ENCODE measurements at places on chromosomes 6 and 20.
A peak's percentile ranks its signal among the peaks of the same experiment; 100 is the strongest.

DNA sequence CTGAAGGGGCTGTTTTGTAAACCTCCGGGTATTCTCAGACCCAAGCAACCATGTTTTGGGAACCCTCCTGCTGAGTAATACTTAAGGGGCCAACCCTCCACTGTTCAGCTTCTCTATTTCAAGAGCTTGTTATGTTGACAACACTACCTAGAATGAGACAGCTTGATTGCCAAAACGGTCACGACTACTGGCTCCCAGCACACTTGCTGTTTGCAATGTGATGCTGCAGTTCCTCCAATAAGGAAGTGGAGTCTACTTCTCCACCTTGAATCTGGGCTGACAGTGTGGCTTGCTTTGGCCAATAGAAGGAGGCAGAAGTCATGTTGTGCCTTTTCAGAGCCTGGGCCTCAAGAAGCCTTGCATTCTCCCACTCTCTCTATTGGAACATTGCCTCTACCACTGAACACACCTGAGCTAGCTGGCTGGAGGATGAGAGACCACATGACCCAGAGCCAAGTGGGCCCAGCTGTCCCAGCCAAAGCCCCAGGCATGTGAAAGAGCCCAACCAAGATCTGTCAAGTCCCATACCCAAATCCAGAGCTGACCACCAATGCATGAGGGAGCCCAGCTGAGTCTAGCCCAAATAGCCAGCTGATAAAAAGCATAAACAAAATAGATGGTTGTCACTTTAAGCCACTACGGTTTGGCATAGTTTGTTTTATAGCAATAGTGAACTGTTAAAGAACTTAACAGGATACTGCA lies 108.0 kb downstream of the PRND start:
- no peak for DNase-seq

GRCh38 chr6:109807881-109808280 lies 116.8 kb downstream of the FIG4 start:
- DNase-seq = no peak

GRCh38 chr6:101231606-101232235 lies 161.8 kb upstream of the GRIK2 start:
- DNase-seq = no peak

DNA sequence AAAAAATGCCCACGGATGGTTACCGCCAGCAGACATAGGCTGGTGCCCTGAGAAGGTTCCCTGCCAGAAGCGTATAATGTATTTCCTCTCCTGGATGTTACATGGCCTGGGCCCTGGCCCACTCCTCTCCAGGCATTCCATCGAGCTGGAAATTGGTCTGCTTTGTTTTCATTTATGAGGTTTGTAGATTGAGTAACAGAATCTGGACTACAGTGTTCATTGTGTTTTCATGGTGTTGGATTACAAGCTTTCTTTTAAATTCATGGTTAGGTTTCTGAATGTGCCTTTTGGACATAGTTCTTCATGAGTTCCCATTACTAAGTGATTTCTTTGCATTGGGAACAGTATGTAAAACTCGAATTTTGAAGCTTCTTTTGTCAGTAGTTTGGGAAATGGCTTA lies 6.4 kb downstream of the TIAM2 start:
- no peak for DNase-seq

DNA sequence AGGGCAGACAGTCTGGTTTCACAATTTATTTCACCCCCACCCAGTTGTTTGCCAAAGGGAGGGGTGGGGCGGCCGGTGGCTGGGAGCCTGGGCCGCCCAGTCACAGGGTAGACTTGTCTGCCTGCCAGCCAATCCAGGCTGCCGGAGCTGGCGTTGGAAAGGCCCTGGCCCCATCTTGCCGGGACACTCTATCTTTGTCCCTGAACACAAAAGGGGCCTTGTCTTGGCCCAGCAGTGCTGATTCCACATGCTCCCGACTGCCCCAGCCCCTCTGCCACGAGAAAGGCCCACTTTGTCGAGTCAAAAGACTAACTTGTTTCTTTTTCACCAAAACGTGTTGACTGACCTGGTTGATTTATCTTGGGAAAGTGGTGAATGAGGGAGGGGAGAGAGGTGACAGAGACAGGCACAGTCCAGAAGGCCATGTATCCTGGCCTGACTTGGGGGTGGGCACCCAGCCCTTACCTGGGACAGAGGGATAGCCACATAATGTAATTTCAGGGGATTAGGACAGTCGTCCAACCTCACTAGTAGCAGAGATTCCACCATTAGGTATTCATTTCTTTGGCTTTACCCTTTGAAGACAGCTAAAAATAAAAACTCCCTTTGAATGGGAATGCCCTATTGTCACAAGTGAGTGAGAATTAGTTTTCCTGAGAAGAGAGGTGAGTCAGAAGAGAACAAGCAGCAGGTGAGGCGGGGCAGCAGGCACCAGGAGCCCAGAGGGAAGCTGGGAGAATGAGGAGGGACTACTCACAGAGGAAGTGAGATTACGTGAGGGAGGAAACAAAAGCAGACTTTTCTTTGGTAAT lies 67.0 kb upstream of the SIRPA start:
- DNase-seq = no peak

DNA sequence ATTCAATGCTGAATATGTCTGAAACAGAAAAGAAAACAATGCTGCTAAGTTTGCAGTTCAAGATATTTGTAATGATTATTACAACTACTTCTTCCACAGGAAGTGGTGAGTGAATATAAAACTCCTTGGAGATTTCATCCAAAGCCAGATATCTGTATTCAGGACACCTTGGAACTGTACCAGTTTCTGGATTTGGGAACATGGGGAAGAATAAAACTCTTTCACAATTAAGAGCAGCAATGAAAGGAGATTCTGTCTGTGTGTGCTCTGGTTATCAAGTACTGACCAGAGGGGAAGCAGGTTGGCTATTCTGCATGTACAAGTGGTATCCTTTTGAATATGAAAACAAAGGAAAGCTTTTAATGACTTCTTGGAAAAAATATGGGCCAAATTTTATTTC lies 21.1 kb downstream of the ELOVL2 start:
- no peak for DNase-seq

DNA sequence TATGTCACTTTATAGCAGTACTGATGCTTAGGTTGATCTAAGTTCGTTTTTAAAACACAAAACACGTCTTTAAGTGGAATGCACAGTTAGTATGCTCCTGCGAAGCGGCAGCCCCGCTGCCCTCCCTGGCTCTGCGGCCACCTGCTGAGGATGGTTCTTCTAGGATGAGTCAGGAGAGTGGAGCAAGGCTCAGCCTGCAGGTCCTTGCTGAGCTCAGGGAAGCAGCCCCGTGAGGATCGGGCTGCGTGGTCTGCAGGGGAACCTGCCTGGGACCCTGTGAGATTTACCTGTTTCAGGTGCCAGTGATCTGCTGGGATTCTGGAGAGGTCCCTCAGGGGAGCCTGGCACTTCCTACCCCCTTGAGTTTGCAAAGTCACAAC lies 57.5 kb downstream of the SYNJ2 start:
- no peak for DNase-seq

DNA sequence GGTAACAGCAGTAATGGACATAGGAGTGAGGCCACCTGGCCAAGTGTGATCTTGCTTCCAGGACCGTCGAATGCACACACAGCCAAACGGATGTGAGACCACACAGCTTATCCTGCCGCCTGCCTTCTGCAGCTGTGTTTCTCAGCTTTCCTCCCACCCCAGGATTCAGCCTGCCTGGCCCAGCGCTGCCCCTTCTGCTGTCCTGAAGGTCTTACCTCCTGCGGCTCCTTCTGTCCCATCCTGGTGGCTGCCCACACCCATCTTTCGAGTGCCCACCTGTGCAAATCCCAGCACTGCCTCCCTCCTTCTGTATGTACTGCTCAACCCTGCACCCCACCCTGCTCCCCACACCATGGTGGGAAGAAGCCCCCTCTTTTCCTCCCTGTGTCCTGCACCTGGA lies 49.4 kb upstream of the DACT2 start:
- no peak for DNase-seq

GRCh38 chr20:41617059-41617901 lies 897 bp downstream of the CHD6 start:
- peak; percentile 54 for DNase-seq

DNA sequence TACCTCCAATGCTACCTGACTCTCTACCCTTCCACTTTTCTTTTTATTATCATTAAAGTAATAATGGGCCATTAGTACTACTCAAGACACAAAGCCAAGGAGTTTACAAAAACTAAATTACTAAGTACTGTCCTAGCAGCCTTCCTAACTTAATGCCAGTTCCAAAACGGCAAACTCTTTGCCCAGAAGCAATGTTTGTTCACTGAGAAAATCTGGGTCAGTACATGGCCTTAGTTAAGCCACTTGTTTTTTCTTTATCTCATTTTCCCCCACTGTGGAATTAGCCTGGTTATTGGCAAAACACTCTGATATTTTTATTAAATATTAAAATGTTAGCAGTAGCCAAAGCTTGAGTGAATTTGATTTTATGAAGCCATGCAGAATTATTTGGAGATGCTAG lies 242.4 kb downstream of the KCNQ5 start:
- no peak for DNase-seq

DNA sequence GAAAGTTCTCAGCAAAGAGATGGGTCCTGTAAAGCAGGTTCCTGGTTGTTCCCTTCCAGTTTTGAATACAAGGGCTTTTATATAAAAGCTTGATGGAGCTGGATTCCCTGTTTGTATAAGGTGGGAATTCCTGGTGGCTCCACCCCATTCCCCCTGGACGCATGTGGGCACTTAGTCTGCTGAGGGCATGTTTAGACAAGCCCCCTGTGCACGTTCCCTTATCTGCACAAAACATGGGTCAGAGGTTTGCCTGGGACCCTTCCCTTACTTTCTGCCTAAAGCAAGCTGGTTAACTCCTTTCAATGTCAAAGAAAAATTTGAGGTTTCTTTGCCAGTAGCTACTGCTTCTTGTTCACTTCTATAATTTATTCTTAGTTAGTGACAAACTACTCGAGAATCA lies 181.1 kb downstream of the BCKDHB start:
- DNase-seq = no peak

GRCh38 chr6:105591053-105591452 lies 188.2 kb upstream of the PREP start:
- DNase-seq = peak; percentile 4

GRCh38 chr6:38460186-38460585 lies 179.5 kb downstream of the BTBD9 start:
- DNase-seq = no peak

DNA sequence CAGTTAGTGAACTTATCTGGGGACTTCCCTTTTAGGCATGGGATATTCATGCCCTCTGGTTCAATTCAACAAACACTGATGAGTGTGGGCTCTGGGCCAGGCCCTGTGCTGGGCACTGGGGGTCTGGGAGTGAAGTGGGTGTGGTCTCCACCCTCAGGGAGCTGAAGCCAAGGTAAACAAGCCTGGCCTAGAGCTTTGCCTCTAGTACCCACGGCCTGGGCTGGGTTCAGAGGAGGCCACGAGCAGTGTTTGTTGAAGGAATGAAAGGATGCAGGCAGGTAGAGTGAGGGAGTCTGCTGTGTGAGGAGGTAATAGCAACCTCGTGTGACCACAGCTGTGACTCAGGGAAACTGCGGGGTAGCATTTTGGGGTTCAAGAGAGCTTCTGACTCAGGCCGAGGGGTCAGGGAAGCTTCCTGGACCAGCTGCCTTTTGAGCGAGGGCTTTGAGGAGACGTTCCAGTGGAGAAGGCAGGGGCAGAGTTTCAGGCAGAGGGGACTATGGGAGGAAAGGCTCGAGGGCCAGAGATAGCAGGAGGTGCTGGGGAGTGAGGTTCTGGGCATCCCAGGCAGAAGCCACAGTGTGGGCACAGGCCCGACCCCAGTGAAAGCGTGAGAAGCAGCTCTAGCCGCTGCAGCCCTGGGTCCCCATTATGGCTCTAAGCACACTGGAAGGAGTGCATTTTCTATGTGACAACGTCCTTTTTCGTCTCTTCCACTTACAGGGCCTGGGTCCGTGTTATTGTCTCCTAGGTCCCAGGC lies 5.6 kb downstream of the MYLK2 start:
- no peak for DNase-seq

- DNase-seq = no peak
Observed at GRCh38 chr20:4484379-4484997, 237.2 kb upstream of the PRND start.

- no peak for DNase-seq
Observed at GRCh38 chr6:128511506-128511905, 8.9 kb downstream of the PTPRK start.

GRCh38 chr20:58469616-58470015 lies 45.6 kb downstream of the APCDD1L start:
- no peak for DNase-seq

GRCh38 chr6:6860863-6861262 lies 246.9 kb upstream of the RREB1 start:
- DNase-seq = no peak

GRCh38 chr6:117542493-117542892 lies 59.8 kb downstream of the GOPC start:
- DNase-seq = no peak

DNA sequence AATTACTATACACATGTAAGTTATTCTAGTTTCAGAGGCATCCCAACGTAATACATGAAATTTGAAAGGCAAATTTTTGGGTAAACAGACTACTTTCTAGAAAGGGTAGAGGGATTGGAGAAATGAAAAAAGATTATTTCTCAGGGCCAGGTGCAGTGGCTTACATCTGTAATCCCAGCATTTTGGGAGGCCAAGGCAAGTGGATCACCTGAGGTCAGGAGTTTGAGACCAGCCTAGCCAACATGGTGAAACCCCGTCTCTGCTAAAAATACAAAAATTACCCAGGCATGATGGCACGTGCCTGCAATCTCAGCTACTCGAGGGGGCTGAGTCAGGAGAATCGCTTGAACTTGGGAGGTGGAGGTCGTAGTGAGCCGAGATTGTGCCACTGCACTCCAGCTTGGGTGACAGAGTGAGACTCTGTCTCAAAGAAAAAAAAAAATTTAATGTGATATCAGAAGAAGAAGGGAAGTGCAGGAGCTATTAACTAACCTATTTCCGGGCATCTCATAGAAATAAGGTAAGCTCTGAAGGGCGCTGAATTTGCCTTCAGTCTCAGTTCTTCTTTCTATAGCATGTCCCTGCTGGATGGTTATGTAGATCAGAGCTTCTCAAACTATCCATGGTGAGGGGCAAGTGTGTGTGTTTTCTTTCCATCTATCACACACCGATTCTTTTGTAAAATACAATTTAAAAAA lies 100.3 kb upstream of the MTHFD1L start:
- no peak for DNase-seq

DNA sequence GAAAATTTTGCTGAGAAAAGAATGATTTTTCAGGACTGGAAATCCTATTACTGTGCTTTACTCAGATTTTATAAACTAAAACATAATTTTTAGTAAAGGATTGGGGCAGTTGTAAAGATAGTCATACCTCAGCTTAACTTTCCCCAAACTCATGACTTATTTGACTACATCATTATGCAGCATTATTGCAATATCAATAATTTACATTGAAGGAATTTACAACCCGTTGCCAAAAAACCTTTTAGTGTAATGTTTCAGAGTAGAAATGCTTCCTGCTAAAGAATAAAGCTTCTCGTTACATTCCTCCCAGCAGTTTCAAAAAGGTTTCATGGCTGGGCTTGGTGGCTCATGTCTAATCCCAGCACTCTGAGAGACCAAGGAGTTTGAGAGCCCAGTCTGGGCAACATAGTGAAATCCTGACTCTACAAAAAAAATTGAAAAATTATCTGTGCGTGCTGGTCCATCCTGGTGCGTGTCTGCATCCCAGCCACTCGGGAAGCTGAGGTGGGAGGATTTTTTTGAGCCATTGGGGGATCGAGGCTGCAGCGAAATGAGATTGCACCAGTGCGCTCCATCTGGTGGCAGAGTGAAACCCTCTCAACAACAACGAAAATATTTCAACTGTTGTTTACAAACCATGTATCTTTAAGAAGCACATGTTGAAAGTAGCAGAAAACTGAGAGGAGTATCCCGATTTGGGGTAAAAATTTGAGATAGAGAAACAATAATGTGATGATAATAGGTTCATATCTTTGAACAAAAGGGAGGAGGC lies 4.4 kb downstream of the AMD1 start:
- DNase-seq = peak; percentile 18

GRCh38 chr6:119161438-119161837 lies 83.0 kb upstream of the FAM184A start:
- no peak for DNase-seq
